ENCODE measurements at places on chromosomes 7 and 10. TPM values are rescaled to one million over a fixed set of nuclear protein-coding genes. Genes with fewer than 3 reads are reported as not detected.

FKBP6 gene
- total RNA-seq = not detected

LOXL4 gene
- 6.6 TPM for total RNA-seq

TBX20 gene
- total RNA-seq = 11.9 TPM

MINDY4 gene
- total RNA-seq = 14.6 TPM

PRKAR2B gene
- total RNA-seq = 106 TPM

FGFBP3 gene
- 2.1 TPM for total RNA-seq

AHR gene
- 55.4 TPM for total RNA-seq

All from adrenal gland (tissue), 19 donors.